Articular chondrocyte of knee joint (primary cell): ENCODE measurements at places on chromosomes 3 and 15. TPM values are rescaled to one million over a fixed set of nuclear protein-coding genes. Genes with fewer than 3 reads are reported as not detected.

MRAS gene
- 37.0 and 48.0 TPM in 2 replicates for total RNA-seq

KCNH8 gene
- total RNA-seq = not detected in 2 replicates

TGM4 gene
- not detected in 2 replicates for total RNA-seq

GRAMD2A gene
- 0.54 and 1.0 TPM in 2 replicates for total RNA-seq

C3orf20 gene
- total RNA-seq = 0.13 and 0.22 TPM in 2 replicates

GPR27 gene
- total RNA-seq = 0.65 and 0.86 TPM in 2 replicates

NR1D2 gene
- 57.2 and 60.4 TPM in 2 replicates for total RNA-seq

BLM gene
- total RNA-seq = 2.2 and 3.5 TPM in 2 replicates

ERICH6 gene
- 0.39 TPM in 1 of 2 replicates, not detected in the other for total RNA-seq

PCLAF gene
- 56.4 and 76.7 TPM in 2 replicates for total RNA-seq

STRIT1 gene
- not detected in 2 replicates for total RNA-seq

CCR8 gene
- not detected in 2 replicates for total RNA-seq

PIGZ gene
- total RNA-seq = 5.2 and 5.6 TPM in 2 replicates

SLC12A1 gene
- total RNA-seq = not detected in 2 replicates

AAGAB gene
- 44.8 and 47.7 TPM in 2 replicates for total RNA-seq

EPHA3 gene
- 0.26 and 0.54 TPM in 2 replicates for total RNA-seq

GNAT1 gene
- not detected in 2 replicates for total RNA-seq

TAGLN3 gene
- not detected in 2 replicates for total RNA-seq

TRH gene
- total RNA-seq = 0.11 and 0.13 TPM in 2 replicates

DZIP1L gene
- total RNA-seq = 32.0 and 32.9 TPM in 2 replicates

SNX22 gene
- 0.13 and 0.32 TPM in 2 replicates for total RNA-seq

SLC24A5 gene
- not detected in 2 replicates for total RNA-seq

SOX14 gene
- total RNA-seq = not detected in 2 replicates

ARHGAP11A gene
- 17.1 and 23.5 TPM in 2 replicates for total RNA-seq
